CD4-positive, alpha-beta T cell treated with Interleukin-4 for 4 hours (primary cell): ENCODE measurements at places on chromosomes 6 and 20.
A peak's percentile ranks its signal among the peaks of the same experiment; 100 is the strongest.

GRCh38 chr6:125748406-125749172 is 843 bp upstream of the HEY2 start:
- DNase-seq, result no peak

DNA sequence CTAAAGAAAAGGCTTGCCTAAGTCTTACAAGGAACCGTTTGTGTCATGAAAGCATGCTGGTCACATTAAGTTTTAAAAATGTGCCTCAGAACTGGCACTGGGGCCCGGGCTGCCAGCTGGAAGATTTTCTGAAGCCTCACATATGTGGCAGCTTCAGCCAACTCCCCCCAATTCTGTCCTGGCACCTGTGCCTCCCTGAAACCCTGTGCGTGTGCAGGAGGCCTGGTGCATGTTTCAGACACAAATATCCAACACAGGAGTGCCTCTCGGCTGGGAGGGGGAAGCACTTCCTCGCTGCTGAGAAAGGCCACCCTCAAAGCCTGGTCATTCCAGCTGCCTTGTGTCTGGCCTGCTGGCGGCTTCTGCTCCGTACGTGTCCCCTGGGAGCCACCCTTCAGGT is 188.5 kb upstream of the SNX9 start:
- no peak for DNase-seq

GRCh38 chr20:41290804-41291389 is 26.6 kb downstream of the ZHX3 start:
- DNase-seq, result no peak

GRCh38 chr6:149628875-149629510 is 19.5 kb downstream of the KATNA1 start:
- DNase-seq, result no peak

DNA sequence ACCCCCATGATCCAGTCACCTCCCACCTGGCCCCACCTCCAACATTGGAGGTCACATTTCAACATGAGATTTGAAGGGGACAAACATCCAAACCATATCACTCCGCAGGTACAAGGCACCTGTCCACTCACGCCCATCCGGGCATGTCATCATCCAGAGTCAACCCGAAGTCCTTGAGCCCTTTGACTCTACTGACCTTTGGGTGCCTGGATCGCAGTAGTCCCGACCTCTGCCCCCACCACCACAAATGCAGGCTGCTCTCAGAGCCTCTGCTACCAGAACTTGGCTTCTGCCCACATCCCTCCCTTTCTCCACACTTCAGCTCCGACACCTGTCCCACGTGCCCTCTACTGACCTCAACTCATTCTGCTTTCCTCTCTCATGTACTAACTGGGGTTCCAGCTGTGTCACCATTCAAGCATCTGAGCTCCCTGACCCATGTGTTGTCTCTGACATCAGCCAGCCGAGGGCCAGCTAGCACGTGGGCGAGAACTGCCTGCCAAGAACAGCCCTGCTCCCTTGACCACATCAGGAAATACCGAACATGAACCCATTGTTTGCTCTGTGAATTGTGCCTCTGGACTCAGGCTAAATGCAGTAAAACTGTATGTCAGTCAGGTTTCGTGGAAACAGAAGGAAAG is 498.3 kb upstream of the SULF2 start:
- DNase-seq, result no peak

GRCh38 chr6:111758608-111759329 is 114.5 kb downstream of the FYN start:
- peak; percentile 66 for DNase-seq

- DNase-seq, result no peak
Observed at GRCh38 chr20:15627501-15627903, 945.7 kb downstream of the KIF16B start.

GRCh38 chr6:37618916-37619590 is 78.6 kb downstream of the MDGA1 start:
- no peak for DNase-seq

- DNase-seq, result no peak
Observed at GRCh38 chr6:120876424-120876823, 457.9 kb downstream of the TBC1D32 start.

DNA sequence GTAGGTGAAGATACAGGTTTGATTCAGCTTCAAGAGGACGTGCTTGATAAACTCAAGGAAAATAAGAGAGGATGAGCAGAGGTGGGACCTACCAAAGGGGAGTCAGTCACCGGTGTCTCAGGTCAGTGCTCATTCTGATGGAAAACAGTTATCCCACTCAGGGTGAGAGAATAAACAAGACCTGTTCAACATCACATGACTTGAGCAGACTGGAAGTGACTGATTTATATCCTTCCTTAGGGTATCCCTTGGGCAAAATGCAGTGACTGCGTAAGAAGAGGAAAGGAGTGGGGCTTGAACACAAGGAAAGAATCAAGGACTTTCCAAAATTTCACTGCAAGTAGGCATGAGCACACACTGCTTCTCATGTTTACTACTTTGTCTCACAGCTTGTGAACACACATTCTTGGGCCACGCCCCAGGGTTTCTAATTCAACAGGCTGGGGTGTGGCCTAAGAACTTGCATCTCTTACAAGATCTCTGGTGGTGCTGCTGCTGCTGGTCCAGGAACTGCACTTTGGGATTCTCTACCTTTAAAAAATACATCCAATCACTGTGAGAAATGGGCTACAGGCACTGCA is 11.6 kb downstream of the CST3 start:
- no peak for DNase-seq

DNA sequence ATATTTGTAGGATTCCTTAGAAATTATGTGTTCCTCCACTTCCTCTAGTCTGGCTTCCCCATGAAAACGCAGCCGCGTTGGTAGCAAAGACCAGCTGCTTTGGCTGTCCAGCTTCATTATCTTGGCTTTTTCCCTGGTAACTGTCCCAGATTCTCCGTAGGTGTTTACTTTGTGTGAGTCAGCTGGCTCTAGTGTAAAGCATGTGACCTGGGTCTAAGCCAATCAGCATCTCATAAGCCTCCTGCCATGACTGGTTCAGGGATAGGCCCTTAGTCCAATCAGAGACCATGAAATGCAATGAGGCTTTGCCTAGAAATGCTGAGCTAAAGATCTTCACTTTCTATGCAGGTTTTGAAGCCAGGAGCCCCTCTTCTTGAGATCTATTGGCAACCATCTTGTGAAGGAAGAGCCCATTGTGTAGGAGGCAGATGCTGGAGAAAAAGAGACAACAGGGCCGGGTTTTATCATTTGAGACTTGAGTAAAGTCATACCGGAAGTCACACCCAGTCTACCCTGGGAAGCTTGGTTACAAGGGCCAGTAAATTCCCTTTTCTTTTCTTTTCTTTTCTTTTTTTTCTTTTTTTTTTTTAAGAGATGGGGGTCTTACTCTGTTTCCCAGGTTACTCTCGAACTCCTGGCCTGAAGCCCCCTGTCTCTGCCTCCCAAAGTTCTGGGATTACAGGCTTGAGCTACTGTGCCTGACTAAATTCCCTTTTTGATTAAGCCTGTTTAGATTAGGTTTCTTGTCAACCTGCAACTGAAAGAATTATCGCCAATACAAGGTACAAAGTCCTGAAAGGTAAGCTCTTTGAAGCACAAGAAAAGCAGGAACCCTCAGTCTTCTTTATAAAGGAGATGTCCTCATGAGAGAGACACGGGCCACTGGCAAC is 256.5 kb upstream of the RREB1 start:
- DNase-seq, result no peak

DNA sequence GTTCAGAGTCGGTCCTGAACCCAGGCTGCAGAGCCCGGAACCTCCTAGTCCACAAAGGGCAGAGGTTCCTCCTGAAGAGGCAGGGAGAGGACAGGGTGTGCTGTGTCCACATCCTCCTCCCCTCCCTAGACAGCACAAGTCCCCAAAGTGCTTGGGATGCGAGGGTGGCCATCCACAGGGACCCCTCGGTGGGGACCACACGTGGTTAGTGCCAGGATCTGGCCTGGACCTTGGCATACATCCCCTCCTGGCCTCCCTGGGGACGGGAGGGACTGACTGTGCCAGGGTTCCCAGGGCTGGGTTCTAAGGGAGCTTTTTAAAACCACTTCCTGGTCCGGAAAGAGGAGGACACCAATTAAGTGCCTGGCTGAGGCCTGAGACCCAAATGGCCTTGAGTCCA is 63.2 kb downstream of the CTCFL start:
- no peak for DNase-seq
